ENCODE measurements at places on chromosomes 12 and 14.

- no peaks in the 10 kb centered on the region for H3K27me3 ChIP-seq
- no peak overlapping the region for H3K27ac ChIP-seq
- DNase-seq: no peak
- H3K4me3 ChIP-seq: peak overlapping the region; percentile 88
- no peaks in the 10 kb centered on the region for H3K36me3 ChIP-seq
These were observed 1.6 kb downstream of the TMEM260 start for GRCh38 chr14:56581041-56581727.

GRCh38 chr12:88571543-88571942, 8.7 kb downstream of the KITLG start:
- H3K27me3 ChIP-seq: no peaks in the 10 kb centered on the region
- H3K4me1 ChIP-seq: no peaks in the 10 kb centered on the region
- no peak for DNase-seq
- H3K4me3 ChIP-seq: no peak overlapping the region
- no peak overlapping the region for H3K27ac ChIP-seq

DNA sequence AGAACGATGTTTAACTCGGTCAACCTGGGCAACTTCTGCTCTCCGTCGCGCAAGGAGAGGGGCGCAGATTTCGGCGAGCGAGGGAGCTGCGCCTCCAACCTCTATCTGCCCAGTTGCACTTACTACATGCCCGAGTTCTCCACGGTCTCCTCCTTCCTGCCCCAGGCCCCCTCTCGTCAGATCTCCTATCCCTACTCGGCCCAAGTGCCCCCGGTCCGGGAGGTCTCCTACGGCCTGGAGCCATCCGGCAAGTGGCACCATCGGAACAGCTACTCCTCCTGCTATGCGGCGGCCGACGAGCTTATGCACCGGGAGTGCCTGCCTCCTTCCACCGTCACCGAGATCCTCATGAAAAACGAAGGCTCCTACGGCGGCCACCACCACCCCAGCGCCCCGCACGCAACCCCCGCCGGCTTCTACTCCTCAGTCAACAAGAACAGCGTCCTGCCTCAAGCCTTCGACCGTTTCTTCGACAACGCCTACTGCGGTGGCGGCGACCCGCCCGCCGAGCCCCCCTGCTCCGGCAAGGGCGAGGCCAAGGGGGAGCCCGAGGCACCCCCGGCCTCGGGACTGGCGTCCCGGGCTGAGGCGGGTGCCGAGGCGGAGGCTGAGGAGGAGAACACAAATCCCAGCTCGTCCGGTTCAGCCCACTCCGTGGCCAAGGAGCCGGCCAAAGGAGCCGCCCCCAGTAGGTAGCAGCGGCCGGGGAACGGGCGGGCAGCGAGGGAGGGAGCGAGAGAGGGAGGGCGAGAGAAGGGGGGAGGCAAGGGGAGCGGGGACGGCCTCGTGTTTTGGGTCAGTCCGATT, 513 bp downstream of the HOXC11 start:
- DNase-seq: no peak
- H3K27me3 ChIP-seq: peaks cover 78% of the 10 kb centered on the region
- H3K27ac ChIP-seq: no peak overlapping the region
- H3K4me1 ChIP-seq: peaks cover 15% of the 10 kb centered on the region

GRCh38 chr14:104389326-104390220, 190.0 kb upstream of the C14orf180 start:
- DNase-seq: peak; percentile 51
- H3K36me3 ChIP-seq: no peaks in the 10 kb centered on the region
- no peak overlapping the region for H3K4me3 ChIP-seq
- H3K27ac ChIP-seq: peak overlapping the region; percentile 63

DNA sequence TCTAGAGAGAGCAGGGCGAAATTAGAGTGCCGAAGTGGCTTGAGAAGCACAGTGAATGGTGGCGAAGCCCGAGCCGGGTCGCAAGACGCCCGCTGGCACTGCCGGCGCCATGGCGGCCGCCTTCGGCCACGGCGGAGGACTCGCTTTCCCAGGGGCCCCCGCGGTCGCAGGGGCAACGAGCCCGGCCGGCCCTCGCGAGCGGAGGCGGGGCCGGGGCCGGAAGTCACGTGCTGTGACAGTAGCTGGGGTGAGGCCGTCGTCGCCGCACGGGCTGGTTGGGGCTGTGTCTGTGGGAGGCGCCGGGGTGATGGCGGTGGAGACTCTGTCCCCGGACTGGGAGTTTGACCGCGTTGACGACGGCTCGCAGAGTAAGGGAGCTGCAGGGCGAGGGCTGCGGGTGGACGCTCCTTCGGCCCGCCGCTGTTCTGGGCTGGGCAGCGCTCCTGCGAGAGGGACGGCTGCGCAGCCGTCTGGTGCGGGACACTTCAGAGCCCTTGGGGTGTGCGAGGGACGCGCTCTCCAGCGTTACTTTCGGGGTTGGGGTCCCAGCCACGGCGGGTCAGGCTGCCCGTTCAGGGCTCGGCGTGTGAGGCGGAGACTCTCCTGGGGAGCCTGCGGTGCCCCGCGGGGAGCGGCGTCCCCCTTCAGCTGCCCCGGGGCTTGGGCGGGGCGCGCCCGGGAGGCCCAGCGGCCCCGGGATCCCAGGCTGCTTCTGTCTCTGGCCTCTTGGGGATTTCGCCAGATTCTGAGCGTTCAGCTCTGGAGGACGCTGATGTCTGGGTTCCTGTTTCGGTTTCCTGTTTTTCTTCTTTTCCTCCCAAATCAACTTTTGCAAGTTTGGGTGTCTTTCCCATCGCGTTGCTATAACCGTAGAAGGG, at the start of gene WASHC4:
Gene WASHC4, plus strand, starts transcription at position 238 of the 878 bp plus-strand sequence. Its CDS starts 70 bp downstream, at position 308.
- peaks cover 34% of the 10 kb centered on the region for H3K4me1 ChIP-seq
- H3K4me3 ChIP-seq: peak within 1 kb of the TSS; percentile 95
- peak within 1 kb of the TSS; percentile 94 for H3K27ac ChIP-seq
- peaks cover 12% of the 10 kb centered on the region for H3K27me3 ChIP-seq
- DNase-seq: peak; percentile 94
- H3K36me3 ChIP-seq: peaks cover 11% of the 10 kb centered on the region

Data from activated CD8-positive, alpha-beta T cell treated with anti-CD3 and anti-CD28 coated beads for 36 hours (primary cell).